IPS-NIHi11 (cell line): ENCODE measurements at places on chromosomes 16 and 17.

- peak; percentile 85 for DNase-seq
These were observed 11.3 kb downstream of the MCRIP1 start for GRCh38 chr17:81821603-81822311.

- no peak for DNase-seq
These were observed 31.3 kb downstream of the ENGASE start for GRCh38 chr17:79105937-79106336.

GRCh38 chr16:17691106-17691898 is 220.5 kb upstream of the XYLT1 start:
- no peak for DNase-seq

- DNase-seq, result no peak
These were observed 25.7 kb upstream of the NXPH3 start for GRCh38 chr17:49549691-49550678.

DNA sequence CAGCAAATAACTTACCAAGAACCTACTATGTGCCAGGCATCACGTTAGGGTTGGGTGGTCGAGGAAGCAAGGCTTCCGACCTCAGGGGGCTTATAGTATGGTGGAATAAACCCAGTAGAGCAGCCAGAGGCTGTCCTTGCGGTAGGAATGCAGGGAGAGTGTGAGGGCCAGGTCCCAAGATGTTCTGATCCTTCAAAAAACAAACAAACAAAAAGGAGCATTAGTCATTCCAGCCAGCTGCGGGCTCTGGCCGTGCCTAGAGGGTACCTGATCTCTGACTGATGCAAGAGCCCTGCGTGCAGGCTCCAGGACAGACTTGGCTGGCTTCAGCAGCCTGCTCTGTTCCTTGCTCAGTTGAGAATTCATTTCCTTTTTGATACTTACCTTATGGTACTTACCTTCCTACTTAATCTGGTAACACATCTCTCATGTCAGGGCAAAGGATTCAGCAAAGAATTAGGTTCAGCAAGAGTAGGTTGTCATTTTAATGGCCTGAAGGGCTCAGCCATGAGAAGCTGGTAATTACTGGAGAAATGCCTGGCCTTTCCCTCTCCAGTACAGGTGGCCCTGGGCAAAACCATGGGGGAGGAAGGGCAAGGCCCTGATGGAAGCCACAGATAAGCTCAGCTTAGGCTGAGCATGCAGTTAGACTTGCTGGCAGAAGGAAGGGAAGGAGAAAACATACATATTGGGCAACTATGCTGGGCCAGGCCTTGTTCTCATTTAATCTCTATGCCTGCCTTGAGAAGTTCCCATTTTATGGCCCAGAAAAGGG is 18.4 kb downstream of the CYB5D2 start:
- DNase-seq, result peak; percentile 38

- DNase-seq, result no peak
These were observed 1.3 kb upstream of the RDM1 start for GRCh38 chr17:35931794-35932425.

GRCh38 chr16:51523400-51523799 is 372.3 kb upstream of the SALL1 start:
- no peak for DNase-seq

DNA sequence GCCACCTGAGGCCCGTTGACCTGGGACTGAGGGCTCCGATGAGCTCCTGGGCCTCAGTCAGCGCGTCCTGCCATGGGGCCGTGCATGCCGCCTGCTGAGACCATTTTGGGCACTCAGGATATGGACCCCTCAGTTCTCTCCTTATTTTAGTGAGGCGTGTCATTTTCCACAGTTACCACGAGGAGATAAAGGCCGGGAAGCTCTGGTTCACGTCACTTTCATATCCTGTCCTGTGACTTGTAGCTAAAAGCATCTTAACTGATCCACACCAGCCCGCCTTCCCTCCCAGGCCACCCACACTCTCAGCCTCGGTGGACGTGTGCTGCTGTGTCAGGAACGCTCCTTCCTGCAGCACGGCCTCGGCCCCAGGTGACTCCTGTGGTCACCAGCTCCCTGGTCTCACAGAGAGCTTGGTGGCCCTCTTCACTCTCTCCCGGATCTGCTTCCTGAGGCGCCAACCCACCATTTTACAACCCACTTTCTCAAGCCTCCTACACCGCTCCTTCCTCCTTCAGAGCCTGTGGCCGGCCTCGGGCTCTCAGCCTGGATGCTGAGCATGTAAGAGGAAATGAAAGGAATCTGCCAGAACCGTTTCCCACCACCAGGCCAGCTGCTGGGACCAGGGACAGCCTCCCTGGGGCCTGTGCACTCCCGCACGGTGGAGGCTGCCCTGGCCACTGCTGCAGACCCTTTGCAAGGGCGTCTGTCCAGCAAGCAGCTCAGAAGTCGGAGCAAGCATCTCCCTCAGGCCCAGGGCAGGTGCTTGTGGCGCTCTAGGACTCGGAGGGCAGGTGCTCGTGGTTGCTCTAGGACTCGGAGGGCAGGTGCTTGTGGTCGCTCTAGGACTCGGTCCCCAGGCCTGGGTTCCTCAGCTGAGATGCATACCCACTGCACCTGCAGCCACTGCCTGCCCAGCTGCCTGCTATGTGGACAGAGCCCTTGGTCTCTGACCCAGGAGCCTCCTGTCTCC is 23.9 kb upstream of the FASN start:
- no peak for DNase-seq

DNA sequence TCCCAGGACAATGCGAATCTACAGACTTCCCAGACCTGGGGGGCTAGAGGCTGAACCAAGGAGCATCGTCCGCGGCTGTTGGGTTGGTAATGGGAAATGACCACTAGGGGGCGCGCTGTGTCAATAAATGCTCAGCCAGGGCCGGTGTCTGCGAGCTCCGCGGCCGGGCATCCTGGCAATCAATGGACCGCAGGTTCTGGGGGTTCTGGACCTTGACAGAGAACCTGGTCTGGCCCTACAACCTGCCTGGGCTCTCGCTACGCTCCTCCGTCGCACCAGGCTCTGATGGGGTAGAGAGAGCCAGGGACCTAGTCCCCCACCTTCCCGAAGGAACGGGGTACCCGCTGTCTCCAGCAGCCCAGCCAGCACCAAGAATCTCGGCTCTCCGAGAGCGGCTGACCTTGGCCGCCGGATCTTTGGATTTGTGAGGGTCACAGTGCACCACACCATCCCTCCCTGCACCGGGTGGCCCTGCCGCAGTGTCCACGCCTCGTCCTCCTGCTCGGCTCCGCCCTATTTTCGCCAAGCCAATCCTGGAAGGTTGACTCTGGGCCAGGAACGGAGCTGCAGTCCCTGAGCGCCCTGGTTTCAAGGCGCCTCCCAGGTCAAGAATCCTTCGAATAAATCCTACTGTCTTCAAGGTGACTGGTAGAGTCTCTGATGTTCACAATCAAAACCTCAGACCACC is 20.4 kb upstream of the BEAN1 start:
- peak; percentile 97 for DNase-seq

DNA sequence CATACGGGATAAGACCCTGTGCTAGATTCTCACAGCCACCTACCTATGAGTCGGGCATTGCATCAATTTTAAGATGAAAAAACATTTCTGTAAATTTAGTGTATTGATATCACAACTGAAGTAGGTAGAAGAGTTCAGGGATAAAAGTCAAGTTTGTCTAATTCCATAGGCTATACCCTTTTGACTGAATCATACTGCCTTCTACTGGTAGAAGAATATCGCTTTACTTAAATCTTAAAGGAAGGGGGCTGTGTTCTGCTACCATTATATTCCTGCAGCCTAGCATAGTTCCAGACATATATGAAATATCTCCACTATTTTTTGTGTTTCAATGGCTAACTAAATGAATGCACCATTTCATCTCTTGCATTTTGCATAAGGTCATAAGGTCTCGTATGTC is 1128.6 kb downstream of the CDH8 start:
- DNase-seq, result no peak

- no peak for DNase-seq
These were observed 67.3 kb upstream of the CACNG3 start for GRCh38 chr16:24188751-24189318.

- DNase-seq, result no peak
These were observed 80.5 kb downstream of the SMG6 start for GRCh38 chr17:2222901-2223616.

DNA sequence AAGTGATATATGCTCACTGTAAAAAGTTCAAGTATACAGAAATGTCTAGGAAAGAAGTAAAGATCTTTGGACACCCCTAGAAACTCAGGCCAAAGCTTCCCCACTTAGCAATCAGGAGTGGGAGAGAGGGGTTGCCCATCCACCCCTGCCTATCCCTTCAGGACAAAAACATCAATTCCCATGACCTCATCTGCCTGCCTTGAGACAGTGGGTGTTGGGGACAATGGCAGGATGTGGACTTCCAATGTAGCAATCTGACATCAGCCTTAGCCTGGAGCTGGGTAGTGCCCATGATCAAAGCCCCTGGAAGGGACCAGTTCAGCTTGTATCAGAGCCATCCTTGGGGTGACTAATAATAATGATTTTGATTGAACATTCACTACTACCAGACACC is 18.1 kb downstream of the ITPRIPL2 start:
- DNase-seq, result no peak

DNA sequence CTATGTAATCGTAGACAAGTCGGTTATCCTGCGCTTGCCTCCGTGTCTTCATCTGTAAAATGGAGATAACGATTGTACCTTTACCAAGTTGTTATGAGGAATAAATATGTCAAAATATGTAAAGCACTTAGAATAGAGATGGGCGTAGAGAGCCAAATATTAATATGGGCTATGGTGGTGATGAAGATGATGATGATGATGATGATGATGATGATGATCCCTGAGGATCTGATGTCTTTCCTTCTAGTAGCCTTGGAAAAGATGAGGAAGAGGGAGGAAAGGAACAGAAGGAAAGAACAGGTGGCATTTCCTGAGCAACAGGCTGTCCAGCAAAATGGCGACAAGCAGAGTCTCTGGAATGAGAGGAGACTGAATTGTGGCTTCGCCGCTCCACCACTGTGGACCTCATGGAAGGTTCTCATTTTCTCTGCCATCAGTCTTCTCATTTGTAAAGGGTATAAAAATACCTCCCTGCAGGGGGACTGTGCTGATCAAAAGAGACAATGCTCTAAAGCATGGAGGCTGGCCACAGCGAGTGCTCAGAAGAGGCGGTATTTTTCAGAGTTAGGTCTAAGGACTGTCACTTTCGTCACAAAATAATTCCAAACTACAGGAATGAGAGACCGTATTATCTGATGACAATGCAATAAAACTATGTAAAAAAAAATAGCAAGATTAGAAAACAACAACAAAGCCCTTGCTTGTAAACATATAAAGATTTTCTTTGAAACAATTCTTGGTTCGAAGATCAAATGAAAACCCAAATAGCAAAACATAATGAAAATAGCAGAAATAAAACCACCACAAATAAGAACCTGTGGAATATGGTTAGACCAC is 17.2 kb upstream of the RCVRN start:
- DNase-seq, result no peak

DNA sequence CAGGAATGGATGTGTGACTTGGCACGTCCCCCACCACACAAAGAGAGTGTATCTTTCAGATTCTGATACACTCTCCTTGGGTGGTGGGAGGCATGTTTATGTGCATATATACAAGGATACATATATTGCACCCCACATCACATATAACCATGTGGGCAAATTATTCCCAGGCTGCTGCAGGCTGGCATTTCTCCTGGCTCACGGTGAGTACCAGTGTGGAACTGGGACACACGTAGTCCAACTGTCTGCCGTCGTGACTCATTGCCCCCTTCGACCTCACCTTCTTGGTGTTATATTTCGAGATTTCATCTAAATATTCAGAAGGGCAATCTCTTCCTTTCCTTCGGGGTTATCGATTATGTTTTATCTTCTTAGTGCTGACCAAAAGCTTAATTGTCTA is 24.4 kb downstream of the ARHGAP44 start:
- no peak for DNase-seq

- no peak for DNase-seq
These were observed 46.7 kb upstream of the GCSH start for GRCh38 chr16:81142864-81143263.

DNA sequence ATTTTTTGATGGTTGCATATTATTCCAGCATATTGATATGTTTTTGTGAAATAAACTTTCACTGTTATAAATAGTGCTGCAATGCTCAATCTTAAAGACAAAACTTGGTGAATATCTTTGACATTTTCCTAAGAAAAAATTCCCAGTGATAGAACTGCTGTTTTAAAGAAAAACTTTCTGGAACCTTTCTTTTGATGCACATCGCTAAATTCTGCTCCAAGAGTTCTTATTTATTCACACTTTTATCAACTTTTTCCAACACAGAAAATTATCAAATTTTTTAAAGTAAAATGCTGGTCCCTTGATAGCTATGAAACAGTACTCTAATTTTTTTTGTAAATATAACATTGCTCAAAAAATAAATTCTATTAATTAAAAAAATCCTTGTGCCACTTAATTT is 196.6 kb downstream of the HS3ST3A1 start:
- no peak for DNase-seq

- no peak for DNase-seq
These were observed 23.2 kb upstream of the CYTH1 start for GRCh38 chr17:78805301-78805700.

- no peak for DNase-seq
These were observed 21.4 kb upstream of the MAP3K14 start for GRCh38 chr17:45338023-45338781.

DNA sequence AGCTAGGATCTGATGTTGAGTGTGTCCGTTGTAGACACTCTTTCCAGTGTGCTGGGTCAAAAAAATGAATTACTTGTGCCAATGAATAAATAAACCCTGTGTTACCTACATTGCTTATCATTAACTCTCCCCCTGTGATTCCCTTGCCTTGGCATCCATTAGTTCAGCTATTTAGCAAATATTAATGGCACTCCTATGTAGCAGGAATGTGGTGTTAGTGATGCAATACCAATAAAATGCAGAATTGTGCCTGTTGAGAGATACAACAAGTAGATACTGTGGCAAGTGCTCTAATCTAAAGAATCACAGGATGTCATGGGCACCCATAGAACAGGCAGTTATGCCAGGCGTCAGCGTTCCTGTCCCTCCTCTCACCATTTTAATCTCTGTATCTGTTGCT is 343.2 kb downstream of the PMP22 start:
- DNase-seq, result no peak

- DNase-seq, result no peak
These were observed 180.5 kb downstream of the ZNF423 start for GRCh38 chr16:49675413-49675812.

GRCh38 chr17:75877752-75878173 is 618 bp downstream of the TRIM47 start:
- peak; percentile 85 for DNase-seq

DNA sequence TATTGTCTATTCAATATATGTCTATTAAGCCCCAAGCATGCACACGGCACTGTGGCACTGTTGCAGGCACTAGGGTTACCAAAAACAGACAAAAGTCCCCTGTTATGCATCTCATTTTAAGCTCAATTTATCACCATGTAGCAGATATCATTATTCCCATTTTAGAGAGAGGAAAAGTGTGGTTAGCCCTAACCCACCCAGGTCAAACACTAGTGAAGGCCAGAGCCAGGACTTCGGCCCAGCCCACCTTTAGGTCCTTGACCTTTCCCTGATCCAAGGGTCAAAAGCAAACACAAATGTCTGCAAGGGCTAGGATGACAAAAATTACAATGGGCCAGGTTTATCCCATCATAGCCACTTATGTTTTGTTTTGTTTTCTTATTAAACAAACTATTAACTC is 130.3 kb upstream of the NUDT7 start:
- no peak for DNase-seq

- no peak for DNase-seq
These were observed 878 bp upstream of the DNAJA2 start for GRCh38 chr16:46974352-46974751.
